PC-9 (cell line): ENCODE measurements at places on chromosomes 1 and 21. TPM values are rescaled to one million over a fixed set of nuclear protein-coding genes. Genes with fewer than 3 reads are reported as not detected.

- no peak for DNase-seq
Observed at GRCh38 chr1:194102607-194103006, 916.2 kb upstream of the B3GALT2 start.

Gene SLAMF9
- 0.58 and 0.94 TPM in 2 replicates for total RNA-seq

DNA sequence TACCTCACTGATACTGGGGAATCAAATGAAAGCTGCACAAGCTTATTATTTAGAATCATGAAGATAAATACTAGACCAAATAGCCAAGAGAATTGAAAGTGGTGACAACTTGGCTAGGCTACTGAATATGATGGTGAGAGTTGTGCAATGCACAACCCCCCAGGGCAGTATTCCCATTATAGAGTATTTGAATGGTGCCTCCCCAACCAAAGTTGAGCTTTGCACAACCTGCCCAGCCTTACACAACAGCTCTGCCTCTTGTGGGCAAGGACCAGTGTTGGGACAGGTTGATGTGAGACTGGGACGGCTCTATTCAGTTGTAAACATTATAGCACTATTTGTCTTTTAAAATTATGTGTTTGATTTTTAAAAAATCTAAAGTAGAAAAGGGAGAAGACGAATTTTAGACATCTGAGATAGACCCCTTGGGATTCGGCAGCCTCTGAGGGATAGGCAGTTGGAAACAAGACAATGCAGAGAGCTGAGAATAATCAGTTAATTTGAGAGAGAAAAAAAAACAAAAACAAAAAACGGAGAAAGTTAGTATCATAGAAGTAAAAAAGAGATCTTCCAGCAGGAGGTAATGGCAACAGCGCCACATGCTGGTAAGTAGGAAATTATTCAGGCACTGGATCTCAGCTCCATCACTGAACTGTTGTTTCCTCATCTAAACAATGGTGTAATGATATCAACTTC, 91.0 kb upstream of the KCNA3 start:
- no peak for DNase-seq

DNA sequence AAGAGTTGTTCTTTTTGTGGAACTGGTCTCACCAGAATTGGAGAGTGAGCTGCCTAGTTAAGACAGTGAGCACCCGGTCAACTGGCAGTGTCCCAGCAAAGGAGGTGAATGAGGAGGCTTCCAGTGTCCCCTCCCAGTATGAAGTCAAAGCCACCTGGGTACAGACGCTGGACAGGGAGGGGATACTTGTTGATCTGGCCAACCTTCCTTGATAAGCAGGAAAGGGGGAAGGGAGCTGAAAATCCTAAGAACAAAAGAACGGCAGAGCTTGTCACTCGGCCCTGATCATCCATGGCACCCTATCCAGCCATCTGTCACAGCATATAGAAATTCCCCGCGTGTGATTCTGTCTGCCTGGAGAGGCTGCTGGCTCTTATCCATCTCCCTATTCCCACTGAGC, 91.5 kb downstream of the SSBP3 start:
- peak; percentile 71 for DNase-seq

Gene CD1C
- total RNA-seq: not detected in 2 replicates

Gene PLA2G2C
- 0.48 and 0.55 TPM in 2 replicates for total RNA-seq

- no peak for DNase-seq
Observed at GRCh38 chr1:43590388-43590925, 59.5 kb upstream of the KDM4A start.

- DNase-seq: no peak
Observed at GRCh38 chr1:211198111-211198510, 61.1 kb upstream of the RCOR3 start.

- peak; percentile 89 for DNase-seq
Observed at GRCh38 chr1:16164213-16165072, 8.6 kb upstream of the EPHA2 start.

Gene OR10Z1
- not detected in 2 replicates for total RNA-seq

GRCh38 chr1:237281481-237281880, 239.5 kb downstream of the RYR2 start:
- DNase-seq: no peak

Gene ERRFI1
- total RNA-seq: 44.9 and 47.8 TPM in 2 replicates

DNA sequence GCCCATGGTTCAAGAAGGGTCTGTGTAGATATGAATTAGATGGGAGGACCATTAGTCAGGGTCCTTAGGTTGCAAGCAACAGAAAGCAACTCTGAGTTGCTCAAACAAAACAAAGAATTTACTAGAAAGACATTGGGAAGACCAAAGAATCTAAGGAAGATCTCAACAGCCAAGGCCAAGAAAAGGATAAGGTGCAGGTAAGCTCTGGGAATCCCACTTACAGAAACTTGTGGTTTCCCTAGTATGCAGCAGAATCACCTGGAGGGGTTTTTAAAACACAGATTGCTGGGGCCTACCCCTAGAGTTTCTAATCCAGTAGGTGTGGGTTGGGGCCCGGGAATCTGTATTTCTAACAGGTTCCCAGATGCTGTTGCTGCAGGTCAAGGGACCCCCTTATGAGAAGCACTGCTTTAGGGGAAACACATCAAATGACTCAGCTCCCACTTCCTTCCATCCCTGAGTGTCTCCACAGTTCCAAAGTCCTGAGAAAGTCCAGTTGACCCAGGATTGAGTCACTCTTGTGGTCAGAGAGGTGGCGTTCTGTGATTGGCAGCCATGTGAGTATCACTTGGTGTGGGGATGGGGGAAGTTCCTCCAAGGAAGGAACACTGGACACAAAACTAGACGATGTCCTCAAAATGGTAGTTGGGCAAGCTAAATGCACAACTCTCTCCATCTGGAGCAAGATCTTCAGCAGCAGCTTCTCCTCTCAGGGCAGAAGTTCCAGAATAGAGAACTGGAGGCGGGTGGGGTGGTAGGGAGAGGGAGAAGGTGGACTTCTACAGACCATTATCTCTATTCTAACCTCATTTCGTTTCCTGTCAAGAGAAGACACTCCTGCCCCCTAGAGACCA, 24.2 kb upstream of the EYA3 start:
- peak; percentile 44 for DNase-seq

DNA sequence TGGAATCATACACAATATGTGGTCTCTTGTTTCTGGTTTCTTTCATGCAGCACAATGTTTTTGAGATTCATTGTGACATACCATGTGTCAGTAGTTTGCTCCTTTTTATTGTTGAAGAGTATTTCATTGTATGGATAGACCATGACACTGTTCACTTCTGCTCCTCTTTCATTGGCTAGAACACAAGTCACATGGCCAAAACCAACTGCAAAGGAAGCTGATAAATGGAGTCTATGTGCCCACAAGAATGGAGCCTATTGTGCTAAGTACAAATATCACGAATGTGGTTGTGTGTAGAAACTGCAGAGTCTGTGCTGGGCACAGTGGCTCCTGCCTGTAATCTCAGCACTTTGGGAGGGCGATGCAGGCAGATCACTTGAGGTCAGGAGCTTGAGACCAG, 28.6 kb upstream of the FNBP1L start:
- DNase-seq: no peak

GRCh38 chr1:164613176-164613575, 54.2 kb downstream of the PBX1 start:
- peak; percentile 53 for DNase-seq

DNA sequence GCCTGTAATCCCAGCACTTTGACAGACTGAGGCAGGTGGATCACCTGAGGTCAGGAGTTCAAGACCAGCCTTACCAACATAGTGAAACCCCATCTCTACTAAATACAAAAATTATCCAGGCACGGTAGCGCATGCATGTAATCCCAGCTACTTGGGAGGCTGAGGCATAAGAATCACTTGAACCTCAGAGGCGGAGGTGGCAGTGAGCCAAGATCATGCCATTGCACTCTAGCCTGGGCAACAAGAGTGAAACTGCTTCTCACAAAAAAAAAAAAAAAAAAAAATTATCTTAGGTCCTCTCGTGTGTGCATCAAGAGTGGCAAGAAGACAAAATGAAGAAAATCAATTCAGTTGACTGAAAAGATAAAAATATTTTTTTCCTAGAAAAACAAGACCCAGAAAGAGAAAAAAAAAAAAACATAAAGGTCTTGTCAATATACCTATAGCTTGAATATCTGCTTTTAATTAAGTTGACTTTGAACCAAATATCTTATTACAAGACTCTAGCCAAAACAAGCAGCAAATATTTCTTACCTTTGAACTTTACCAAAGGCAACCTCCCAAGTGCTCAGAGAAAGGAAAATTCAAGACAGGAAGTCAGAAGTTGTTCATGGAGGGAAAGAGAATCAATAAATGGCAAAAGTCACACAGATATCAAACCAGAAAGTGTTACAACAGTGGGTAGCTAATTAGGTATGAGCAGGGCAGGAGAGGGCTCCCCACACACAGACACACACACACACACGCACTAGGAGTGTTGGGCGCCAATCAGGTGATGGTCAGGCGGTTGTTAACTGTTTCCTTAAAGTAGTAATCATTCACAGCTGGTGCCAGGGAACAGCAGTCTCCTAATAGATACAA, 29.6 kb downstream of the ITLN2 start:
- no peak for DNase-seq

GRCh38 chr1:76075877-76076276, 1.3 kb downstream of the ST6GALNAC3 start:
- peak; percentile 38 for DNase-seq

- DNase-seq: no peak
Observed at GRCh38 chr1:241990040-241990439, 8.9 kb downstream of the MAP1LC3C start.

DNA sequence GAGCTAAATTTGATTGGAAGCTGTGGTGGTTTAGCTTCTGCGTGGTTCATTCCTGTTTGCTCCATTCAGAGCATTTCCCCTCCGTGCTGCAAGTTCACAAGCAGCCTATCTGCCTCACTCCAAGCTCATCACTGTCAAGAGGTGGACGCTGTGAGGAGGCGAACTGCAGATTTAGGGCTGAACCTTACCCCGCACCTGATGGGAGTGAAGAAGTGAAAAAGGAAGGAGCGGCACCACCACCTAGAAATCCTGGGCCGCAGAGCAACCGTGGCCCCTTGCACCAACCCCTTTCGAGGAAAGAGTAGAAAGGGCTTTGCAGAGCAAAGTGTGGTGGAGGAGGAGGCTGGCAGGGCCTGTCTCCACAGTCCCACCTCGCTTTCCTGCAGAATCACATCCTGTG, 117.4 kb downstream of the IER5 start:
- no peak for DNase-seq

GRCh38 chr21:33432496-33432895, 29.3 kb downstream of the IFNGR2 start:
- no peak for DNase-seq

Gene CEP170
- 40.8 and 44.6 TPM in 2 replicates for total RNA-seq

GRCh38 chr1:169070547-169070946, 35.9 kb upstream of the ATP1B1 start:
- no peak for DNase-seq

Gene PLA2G2F
- 0.20 TPM in 1 of 2 replicates, not detected in the other for total RNA-seq
